ENCODE measurements at places on chromosomes 2 and 18.
A peak's percentile ranks its signal among the peaks of the same experiment; 100 is the strongest.

- no peak for DNase-seq
These were observed 170.9 kb downstream of the PRPF40A start for GRCh38 chr2:152546230-152546837.

DNA sequence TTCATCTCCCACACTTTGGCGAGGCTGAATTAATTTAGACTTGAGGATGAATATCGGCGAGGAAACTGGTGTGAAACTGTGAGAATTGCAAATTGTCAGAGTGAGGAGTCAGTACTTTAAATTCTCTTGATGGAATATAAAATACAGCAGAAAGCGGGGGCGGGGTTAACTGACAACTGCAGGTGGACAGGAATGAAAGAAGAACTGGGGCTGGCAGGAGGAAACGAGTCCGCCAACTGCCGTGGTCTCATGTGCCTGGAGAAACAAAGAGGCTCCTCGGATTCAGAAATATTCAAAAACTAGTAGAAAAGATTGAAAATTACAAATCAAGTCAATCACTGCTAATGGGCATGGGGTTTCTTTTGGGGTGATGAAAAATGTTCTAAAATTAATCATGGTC lies 44.3 kb downstream of the MOGAT1 start:
- no peak for DNase-seq

DNA sequence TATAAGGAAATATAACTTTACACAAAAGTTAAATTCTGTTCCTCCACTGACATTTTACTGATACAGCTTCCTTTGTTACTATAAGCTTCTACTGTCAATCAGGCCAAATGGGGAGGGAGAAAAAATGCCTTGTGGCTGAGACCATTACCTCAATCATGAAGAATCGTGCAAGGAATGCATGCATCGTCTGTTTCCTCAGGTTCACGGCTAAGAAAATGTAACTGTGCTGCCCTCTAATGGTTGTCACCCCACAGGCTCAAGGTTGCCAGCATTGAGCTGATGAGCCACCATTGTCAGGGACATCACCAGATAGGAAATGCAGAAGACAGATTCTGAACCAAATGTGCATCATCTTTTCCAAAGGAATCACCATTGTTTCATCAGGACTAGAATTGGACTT lies 426.9 kb downstream of the CDH2 start:
- DNase-seq = peak; percentile 81

DNA sequence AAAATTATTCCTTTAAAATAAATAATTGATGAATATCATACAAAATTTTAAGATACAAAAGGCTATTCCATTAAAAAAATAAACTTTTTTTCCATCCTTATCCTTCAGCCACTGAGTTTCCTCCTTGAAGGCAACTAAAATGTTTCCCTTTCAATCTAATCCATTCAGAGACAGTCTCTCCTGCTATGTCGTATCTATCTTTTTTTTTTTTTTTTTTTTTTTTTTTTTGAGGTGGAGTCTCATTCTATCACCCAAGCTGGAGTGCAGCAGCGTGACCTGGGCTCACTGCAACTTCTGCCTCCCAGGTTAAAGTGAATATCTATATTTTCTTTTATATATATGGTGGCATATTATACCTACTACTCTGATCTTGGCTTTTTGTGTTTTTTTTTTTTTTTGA lies 31.7 kb upstream of the SOS1 start:
- no peak for DNase-seq

GRCh38 chr2:181231151-181231550 lies 226.0 kb upstream of the ITGA4 start:
- no peak for DNase-seq

- DNase-seq = no peak
These were observed 83.1 kb downstream of the FBXO15 start for GRCh38 chr18:74064510-74064909.

GRCh38 chr18:49898421-49898820 lies 85.1 kb upstream of the ACAA2 start:
- peak; percentile 41 for DNase-seq

GRCh38 chr2:221758076-221758475 lies 186.0 kb upstream of the EPHA4 start:
- no peak for DNase-seq

- DNase-seq = no peak
These were observed 76.5 kb downstream of the ZNF521 start for GRCh38 chr18:25275412-25276001.

GRCh38 chr2:104867813-104868504 lies 14.0 kb downstream of the POU3F3 start:
- DNase-seq = no peak

- peak; percentile 42 for DNase-seq
These were observed 53.5 kb upstream of the RMDN2 start for GRCh38 chr2:37871456-37872191.

DNA sequence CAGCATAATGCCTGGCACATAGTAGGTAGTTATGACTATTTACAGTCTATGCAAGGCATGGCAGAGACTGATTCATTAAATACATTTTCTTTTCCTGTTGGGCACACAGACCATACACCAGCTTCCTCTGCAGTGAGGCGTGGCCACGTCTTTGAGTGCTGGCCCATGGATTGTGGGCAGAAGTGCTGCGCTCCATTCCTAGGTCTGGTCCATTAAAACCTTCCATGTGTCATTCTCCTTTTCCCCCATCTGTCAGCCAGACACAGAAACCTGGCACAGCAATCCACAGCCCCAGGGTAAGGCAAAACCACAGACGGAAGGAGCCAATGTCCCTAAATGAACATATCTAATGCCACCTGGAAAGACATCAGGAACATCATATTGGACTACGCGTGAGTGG lies 141.9 kb downstream of the TTC32 start:
- DNase-seq = no peak

DNA sequence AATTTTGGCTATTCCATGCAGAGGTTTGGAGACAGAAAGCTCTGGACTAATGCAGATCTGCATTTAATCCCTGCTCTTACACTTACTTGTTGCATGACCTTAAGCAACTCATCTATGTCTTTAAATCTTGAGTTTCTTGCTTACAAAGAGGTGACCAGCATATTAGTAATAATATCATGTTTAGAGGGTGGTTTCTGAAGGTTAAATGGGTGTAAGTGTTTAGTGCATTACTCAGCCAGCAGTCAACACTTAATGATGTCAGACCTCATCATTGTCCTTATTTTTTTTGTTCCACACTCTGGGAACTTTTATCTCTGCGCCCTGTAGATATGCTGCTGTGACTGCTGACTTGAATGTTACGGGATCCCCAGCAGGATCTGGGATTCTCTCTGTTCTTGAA lies 1.7 kb downstream of the IL1RL1 start:
- no peak for DNase-seq

GRCh38 chr18:14781671-14782070 lies 33.7 kb downstream of the ANKRD30B start:
- DNase-seq = no peak

- DNase-seq = no peak
These were observed 291.9 kb downstream of the TCF4 start for GRCh38 chr18:55296115-55296514.

DNA sequence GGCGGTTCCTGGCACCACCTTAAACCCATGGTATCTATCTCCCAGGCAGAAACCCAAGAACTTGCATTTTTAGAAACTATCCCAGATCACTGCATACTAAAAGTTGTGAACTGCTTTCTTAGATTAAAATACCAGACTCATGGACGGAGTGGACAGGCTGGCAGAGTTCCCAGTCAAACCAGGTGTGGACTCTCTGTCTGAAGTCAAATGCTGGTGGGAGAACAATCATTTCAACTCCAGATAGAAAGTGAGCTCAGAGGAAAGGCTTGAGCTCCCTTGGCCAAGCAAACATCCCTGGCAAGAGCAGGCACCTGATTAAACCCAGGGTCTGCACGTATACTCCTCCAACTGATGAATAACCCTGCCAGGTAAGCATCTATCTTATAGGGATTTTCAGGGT lies 19.5 kb downstream of the NXPH2 start:
- DNase-seq = no peak

DNA sequence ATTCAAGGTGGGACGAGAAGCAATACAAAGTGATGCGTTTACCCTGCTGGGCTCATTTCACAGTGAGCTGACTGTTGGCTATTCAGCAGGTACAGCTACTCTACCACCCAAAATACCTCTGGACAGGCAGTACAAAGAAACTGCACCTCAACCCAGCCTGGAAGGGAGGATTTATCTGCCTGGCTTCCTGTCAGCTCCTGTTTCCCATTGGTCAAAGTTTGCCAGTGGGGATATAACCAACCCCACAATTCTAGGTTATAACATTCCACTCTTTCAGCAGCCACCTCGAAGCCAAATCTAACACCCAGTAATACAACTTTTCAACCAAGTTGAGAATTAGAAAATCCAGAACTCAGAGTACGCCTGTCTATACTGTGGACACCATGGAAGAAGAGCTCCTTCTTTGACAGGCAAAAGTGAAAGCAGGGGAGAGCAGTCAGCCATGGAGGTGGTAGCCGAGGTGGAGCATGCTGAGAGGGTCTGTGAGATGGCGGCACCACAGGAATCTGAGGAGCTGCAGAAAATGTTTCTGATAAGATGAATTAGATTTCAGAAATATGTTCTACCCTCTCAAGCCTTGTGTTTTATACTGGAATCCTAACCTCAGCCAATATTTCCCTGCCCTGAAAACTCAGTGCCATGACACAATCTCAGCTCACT lies 10.8 kb downstream of the DUSP19 start:
- no peak for DNase-seq

DNA sequence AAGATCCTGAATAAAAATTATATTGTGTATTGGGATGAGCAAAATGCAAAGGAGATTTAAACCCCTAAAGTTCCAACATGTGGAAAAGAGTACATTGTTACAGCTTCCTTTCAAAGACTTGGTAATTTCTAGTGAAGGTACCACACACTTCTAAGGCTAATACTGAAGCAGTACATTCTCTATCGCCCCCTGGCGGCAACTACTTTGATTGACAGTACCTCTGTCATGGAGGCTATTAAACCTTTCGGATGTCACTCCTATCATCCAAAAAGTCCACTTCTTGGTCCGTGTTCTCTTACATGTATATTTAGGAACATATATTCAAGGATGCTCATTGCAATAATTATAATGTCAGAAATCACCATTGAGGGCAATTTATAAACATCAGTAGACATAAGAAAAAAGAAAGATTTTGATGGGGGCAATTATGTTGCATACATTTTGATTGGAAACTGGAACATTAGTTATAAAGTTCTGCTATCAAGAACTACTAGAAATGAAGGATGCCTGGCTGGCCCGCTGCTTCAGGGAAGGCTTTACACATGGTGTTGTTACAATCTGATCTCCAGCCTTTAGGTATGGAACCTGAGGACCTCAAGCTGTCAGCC lies 601.6 kb downstream of the CPS1 start:
- peak; percentile 39 for DNase-seq

GRCh38 chr2:232562515-232563151 lies 12.1 kb downstream of the EIF4E2 start:
- DNase-seq = no peak

DNA sequence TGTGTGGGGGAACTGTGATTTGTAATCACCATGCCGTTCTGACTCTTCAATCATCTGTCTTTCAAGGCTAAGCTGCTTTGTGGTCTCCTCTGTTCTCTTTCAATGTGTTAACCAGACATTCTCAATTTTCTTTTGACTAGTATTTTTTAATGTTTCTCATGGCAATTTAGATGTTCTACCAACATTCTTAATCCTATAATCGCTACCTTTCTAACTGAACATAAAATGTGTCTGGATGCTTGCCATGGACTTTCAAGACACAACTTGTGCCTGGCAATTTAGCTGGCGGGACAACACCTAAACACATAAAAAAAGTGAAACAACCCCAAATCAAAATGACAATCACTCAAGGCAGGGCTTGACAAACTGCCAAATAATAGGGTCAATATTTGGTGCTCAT lies 135.0 kb upstream of the ACKR3 start:
- no peak for DNase-seq

GRCh38 chr18:58615140-58616132 lies 13.5 kb downstream of the ALPK2 start:
- DNase-seq = no peak

DNA sequence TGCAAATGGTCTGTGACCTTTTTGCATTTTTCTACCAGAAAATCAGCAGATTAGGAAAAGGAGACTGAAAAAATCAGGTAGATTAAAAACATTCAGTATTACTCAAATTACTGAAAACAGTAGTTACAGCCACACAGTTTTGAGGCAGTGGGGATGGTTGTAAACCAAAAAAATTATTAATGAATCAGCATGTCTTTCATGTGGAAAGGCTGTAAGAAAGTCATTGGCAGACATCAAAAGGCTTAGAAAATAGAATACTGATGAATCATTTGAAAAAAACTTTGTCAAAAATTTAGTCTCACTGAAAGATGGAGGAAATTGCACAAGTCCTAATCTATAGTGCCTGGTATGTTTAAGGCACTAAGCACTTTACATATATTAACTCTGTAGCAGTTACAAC lies 133.9 kb upstream of the GCFC2 start:
- no peak for DNase-seq
